ENCODE measurements at places on chromosomes 12 and 14.

DNA sequence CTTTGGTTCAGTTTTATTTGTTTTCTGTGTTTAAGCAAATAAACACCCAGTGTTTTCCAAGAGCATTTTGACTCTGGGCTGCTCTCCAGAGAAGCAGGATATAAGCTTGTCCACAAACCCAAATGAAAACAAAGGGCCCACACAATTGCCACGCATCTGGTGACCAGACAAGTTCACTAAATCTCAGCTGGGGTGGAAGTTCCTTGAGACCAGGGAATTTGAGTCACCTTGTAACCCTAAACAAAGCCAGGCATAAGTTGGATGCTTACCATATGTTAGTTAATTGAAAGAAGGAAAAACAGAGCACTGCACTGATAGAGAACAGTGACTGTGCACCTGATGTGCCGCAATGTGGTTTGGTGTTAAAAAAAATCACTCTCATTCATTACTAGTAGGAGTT is 1.6 kb upstream of the TXNRD1 start:
- DNase-seq, result no peak

DNA sequence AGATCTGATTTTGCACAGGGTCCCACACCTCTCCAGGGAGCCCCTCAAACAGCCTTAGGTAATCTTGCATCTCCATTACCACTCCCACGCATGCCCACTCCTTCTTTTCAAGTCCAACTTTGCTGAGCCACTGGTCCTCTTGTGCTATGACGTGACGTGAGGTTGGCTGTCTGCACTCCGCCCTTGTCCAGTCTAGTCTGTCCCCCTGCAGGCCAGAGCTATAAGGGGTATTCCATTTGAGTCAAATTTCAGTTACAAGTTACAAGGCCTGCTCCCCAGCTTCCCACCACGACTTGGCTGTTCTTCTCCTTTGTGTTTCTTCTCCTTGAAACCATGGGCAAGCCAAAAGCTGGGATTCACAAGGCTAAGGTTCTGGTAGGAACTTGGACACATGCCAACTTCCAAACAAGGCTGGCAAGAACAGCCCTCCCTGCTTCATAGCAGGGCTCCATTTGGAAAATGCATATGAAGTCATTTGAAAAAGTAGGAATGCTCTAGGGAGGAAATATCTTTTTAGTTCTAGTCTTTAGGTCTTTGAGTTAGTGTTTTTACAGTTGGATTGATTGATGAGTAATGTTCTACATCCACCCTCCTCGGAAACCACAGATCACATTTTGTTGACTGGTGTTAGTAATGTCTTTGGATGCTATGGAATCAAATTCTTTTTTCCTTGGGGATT is 49.1 kb downstream of the KCNA1 start:
- no peak for DNase-seq

GRCh38 chr12:53324113-53324778 is 2.8 kb upstream of the AAAS start:
- DNase-seq, result peak; percentile 52

DNA sequence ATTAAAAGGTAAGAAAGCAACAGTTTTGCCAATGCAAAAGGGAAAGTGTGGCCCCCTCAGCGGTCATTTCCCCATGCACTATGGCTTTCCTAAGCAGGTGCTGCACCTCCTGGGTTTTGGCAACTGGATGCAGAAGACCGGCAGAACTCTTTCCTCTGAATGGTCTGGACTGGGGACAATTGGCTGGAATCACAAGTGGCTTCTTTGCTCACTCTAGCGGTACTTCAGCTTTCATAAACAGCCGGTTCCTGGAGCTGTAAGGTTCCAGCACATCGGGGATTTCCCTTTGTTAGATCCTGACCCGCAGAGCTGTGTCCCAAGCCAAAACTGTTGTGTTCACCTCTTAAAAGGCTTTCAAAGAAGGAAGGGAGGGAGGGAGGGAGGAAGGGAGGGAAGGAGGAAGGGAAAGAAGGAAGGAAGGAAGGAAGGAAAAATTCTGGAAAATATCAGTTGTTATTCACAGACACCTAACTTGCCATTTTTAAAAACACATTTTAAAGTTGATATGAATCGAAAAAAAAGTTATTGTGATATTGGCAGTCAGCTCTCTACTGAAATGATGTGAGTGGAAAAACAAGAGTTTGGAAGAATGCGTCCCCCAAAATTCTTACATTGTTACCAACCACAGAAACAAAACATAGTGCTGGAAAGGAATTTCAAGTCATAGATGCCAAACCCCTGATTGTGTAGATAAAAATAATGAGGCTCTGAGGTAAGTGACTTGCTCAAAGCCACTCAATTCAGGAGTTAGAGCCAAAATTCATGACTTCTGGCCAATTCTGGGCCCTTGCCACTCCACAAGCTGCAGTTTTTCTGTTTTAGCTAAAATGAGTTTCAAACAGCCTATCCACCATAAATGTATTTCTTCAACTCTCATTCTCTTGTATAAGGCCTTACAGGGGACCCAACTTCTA is 220.6 kb upstream of the HMGA2 start:
- DNase-seq, result no peak

DNA sequence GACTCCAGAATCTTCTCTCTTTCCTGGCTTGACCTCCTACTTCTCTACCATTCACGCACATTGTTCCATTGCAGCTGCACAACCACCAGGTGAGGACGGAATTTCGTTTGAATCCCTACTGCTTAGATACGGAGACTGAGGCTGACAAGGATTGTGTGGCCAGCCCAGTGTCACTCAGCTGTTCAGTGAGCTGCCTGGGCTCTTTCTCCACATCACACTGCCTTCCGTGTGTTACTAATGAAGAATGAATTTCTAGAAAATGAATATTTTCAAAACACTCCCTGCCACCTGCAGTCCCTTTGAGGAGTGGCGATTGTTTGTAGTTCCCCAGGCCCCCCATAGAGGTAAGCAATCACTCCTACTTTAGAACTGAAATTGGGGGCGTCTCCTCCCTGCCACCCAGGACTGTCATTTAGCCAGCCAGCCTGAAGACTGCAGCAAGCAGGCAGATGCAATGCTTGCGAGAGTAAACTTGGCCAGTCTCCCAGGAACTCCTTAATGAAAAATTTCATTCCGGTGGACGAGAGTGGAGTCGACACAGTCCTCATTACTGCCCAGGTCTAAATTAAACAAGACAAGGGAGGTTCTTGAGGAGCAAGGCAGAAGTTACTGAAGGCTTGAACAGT is 239.7 kb downstream of the SLC41A2 start:
- DNase-seq, result no peak

DNA sequence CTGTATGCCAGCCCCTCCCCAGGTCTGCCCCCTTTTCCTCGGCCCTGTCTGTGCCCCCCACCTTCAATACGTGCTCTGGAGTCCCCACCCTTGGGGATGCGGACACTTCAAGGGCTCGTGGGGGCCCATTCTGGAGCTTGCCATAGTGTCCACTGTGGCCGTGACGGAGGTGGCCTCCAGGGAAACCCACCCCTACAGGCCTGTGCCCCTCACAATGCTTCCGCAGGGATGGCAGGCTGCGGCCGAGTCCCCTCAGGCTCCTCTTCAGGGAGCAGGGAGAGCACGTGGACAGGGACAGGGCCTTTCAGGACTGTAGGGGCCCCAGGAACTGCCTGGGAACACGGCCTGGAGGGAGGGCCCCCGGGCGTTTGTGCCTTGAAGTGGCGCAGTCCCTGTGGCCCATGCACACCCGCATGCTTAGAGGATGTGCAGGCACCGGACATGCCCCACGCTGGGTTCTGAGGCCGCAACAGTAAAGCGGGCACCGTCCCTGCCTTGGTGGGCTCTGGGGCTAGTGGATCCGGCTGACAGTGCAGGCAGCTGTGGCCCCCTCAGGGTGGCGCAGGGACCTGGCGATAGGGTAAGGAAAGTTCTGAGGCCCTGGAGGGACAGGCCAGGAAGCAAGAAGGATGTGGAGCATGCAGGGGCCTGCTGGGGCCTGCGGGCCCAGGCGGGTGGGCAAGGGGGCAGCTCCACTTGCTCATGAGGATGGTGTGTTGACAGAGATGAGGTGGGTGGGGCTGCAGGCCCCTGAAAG is 209.0 kb upstream of the RTL1 start:
- no peak for DNase-seq

DNA sequence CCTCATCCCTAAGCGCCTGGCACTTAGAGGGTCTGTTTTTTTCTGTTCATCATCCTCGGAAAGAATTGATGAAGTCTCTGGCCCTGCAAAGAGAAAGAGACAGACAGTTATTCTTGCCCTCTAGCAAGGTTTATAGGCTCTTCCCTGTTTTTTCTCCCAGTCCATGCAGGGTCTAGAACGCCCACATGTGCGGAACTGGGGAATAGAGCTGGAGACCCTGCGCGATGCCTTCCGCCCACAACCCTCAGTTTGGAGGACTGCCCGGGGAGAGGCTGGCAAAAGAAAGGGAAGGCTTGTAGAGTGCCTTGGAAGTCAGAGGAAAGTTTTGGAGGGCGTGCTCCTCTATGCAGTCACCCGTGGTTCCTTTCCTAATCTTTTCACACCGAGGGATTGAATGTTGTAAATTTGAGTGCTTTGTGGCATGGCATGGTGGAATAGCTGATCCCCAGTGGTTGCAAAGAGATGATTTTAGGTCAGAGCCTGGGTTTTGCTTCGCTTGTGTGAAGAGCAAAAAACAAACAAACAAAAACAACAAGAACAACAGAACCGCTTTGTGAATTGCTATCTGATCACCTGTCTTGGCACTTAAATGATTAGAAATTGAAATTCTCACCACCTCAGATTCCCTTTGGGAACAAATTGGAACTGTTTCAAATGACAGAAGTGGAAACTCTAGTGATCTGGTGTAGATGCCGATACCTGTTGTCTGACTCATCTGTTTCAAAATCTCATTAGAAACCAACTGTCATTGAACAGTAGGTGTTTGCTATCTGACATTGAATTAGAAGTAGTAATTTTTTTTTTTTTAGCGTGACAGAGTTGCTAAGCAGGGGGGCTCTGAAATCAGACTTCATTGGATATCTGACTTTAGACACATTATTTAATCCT is 947 bp downstream of the GAS2L3 start:
- DNase-seq, result no peak

DNA sequence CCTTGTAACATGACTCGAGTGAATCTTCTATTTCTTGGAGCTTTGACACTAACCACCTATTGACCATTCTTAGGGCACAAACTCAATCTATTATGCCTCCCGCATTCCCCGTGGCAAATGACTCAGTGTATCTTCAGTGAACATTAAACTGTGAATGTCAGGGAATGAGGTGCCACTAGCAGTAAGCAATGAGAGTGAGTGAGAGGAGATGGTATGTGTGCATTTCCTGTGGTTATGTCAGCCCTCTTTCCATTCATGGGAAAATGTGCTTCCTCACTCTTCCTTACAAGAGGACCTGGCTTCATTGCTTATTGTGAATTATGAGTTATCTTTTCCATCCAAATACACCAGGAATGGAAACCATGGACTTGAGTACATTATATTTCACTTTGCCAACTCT is 229.2 kb downstream of the EMP1 start:
- DNase-seq, result no peak

Measured in stimulated activated CD4-positive, alpha-beta T cell treated with anti-CD3 and anti-CD28 coated beads, Interleukin-4, amount 100 ng/mL, for 48 hours (primary cell).